ENCODE measurements at places on chromosomes 11 and 22.

GRCh38 chr22:49882519-49883293, 29.1 kb downstream of the ZBED4 start:
- DNase-seq: no peak

DNA sequence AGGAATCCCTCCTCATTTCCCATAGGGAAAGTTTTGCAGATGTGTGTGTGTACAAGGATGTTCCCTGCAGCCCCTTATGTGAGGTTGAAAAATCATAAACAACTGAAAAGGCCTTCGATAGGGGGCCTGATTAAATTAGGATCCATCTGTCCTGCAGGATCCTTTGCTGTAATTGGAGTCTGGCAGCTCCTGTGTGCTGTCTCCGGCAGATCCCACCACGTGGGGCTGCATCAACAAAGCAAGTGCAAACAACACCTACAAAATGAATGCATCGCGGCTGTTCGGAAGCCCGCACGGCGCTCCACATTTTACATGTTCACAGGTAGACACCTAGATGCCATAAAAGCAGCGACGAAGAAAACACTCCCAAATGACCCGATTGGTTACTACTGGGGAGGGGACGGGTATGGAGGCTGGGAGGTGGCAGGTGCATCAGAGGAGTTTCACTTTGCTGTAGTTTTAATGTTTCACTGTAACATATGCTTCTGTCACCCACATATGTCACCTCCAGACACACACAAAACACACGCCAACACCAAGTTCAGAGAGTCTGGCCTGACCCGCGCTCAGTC, 52.2 kb downstream of the NFAM1 start:
- no peak for DNase-seq

DNA sequence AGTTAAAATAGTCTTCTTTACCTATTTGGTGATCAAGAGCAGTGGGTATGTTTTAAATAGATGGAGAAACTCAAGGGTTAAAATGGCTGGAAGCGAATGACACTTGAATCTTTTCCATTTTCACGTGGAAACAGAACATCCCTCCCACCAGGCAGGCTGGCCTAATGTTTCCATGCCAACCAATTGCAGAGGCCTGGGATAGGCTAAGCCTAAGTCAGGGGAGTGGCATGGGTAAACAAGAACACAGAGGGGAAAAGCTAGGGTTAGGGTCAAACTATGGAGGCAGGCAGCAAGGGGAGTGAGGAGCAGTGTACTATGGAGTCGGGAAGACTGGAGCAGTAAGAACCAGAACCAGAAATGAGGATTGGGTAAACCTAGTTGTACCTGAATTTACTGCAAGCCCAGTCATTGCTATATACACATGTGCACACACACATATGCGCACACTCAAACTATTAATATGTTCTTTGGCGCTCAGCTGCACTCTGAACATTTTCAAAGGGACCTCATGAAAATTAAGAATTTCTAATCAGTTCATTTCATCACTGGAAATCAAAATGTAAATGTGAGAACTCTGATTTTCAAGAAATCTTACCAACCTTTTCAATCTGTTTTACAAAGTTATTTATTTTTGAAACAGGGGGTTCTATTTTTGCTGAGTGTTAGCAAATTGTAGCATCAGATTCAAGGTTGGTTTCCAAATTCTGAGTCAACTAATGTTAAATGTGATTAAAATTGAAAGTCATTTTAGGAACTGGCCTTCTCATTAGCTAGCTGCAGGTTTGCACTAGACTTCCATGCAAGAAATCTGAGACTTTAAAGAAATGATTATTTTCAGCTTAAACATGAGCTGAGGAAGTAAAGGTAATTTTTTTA, 327.0 kb upstream of the CCDC90B start:
- DNase-seq: no peak

- DNase-seq: no peak
Measured at GRCh38 chr11:121801394-121801748, 314.6 kb downstream of the BLID start.

All from adipocyte (in vitro differentiated cells).